ENCODE measurements at places on chromosomes 1 and 21.

- no peak for DNase-seq
Observed at GRCh38 chr1:11693024-11693590, 1.6 kb downstream of the DRAXIN start.

GRCh38 chr1:150804671-150805070, 3.4 kb downstream of the CTSK start:
- no peak for DNase-seq

GRCh38 chr1:234918181-234918841, 210.3 kb downstream of the TOMM20 start:
- no peak for DNase-seq

DNA sequence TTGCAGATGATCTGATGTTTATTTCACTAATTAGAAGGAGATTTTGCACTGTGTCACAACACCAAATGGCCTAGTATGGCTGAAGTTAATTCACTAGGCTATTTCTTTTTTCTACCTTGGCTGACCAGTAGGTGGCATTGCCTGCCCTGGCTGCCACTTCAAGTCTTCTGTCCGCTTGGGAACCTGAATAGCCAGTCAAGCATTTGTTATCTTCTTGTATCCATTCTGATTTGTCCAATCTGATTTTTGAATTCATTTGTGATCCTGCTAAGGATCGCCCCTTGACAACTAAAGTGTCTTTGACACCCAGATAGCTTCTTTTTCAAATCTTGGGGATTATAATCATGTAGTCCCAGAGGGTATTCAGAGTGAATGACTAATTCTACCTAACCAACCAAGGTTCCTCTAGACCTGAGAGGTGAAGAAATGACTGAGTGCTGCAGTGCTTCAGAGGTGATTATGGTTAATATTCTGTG, 99.4 kb downstream of the GIPC2 start:
- no peak for DNase-seq

DNA sequence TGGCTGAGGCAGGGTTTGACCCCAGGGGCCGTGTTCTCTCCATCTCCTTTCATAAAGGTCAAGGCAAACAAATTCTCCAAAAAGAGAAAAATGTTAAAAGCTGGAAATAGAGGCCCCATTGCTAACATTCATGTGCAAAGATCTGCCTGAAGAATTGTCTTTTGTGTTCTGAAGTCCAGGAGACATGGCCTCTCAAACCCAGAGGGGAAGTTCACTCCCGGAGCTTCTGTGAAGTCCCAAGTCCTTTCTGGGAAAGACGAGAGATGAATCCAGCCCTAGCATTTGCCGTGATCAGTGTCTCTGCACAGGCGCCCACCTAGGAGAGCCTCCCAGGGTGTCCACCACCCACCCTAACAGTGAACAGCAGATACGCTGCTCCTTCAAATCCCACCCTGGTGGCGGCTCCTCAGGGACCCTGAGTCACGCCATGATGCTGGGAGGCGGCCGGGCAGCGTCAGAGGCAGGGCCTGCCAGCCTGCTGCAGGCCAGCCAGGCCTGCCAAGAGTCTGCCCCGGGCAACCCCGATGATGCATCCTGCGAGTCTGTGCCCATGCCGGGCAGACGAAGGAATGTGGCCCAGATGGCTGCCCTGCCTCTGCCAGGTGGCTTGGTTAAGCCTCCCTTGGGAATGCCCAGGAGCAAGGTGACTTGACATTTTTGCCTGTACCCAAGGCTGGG, 5.2 kb upstream of the C2CD2 start:
- no peak for DNase-seq

DNA sequence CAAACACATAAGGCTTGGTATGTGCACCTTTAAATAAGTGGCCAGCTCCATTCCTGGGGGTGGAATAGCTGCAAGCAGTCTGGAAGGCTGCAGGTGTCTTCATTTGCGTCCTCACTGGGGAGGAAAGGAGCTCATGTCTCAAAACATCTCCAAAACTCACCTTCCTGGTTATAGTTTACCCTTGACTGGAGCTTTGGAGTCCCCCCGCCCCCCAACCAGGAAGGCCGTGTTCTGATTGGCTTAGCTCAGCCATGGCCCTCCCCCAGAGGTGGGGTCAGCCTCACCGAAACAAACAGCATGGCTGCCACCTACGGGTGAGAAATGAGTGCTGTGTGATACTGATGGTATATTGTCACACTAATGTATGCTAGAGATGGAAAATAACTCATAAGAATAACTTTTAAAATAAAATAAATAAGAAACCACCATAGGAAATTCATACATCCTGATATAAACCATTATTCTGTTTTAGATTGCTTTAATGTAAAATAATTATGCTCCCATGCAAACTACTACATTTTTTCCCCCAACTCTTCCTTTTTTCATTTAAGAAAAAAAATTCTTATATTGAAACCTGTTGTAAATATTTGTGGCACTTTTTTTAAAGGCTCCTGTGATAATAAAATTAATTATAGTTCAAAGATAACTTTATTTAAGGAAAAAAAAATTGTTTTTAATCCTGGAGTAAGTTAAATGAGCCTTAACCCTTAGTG, 90.8 kb downstream of the ZP4 start:
- DNase-seq: no peak

- DNase-seq: no peak
Observed at GRCh38 chr1:85316321-85316720, 39.9 kb upstream of the BCL10 start.

DNA sequence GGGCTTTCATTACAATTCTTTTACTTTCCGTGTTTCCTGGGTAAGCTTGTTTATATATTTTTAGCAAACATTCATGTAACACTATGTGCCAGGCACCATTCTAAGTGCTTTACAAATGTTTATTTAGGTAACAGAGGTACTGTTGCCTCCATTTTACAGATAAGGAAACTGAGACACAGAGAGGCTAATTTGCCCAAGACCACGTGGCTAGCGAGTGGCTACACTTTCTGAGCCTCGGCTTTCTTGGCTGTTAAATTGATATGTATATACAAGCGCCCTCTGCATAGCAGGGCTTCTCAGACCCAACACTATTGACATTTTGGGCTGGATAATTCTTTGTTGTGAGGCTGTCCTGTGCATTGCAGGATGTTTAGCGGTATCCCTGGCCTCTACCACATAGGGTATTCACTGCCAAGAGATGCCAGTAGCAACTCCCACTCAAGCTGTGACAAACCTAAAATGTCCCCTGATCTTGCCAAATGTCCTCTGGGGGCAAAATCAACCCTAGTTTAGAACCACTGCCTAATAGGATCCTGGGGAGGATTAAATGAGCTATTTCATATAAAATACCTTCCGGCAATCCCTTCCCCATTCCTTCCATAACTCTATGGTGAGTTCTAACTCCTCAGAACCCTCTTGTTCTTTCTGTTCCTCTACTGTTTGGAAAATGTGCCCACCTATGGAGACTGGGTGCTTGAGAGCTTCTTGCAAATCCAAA, 17.2 kb upstream of the ID3 start:
- no peak for DNase-seq
